ENCODE measurements at places on chromosomes 7 and 10.
A peak's percentile ranks its signal among the peaks of the same experiment; 100 is the strongest.

DNA sequence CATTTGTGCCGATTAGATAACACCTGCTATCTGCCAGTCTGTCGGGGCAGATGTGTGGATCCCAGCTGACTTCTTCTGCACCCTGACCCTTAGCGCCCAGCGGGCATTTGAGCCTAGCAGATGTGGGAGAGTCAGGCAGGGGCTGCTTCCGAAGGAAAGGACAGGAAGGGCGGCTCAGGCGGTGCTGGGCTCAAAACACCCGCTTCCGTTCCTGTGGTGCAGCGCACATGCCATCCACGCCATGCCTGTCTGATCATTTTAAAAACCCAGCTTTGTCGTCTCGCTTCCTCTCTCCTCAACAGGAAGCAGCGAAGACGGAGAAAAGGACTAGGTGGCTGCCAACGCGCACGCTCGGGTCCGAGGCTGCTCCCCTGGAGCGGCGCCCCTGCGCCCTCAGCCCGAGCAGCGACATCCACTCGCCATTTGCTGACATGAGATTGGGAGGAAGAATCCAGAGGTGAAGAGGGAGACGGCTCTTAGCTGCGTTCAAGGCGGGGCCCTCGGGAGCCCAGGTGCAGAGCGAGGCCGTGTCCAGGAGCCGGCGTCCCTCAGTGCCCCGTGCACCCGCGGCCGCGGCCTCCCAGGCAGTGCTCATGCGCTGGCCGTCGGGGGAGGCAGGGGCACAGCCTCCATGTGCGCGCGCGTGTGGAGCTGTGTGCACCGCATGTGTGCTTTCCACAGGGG, 5.9 kb upstream of the BHLHA15 start:
- no peak for DNase-seq

DNA sequence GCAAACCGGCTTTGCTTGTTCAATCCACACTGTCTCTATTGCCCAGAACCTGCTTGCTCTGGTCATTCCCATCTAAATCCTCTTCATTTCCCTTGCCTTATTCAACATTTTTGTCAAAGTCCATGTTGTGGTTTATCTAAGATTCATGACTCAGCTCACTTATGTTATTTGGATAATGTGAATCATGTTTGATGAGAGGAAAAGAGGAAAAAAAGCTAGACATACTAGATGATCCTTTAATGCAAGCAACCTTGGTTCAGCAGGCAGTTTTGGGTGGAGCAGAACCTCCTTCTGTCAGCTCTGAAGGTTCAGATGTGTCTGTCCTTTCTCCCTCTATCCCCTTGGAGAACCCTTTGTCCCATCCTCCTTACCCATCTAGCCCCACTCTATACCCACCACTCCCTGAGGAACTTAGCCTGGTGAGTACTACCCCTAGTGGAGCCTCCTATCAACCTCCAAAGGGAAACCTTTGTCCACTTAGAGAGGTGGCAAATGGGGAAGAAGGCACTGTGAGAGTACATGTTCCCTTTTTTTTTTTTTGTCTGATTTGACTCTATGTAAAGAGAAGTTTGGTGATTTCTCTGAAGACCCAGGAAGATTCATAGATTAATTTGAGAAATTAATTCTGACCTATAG, 2.1 kb upstream of the SAMD9L start:
- peak; percentile 69 for DNase-seq

DNA sequence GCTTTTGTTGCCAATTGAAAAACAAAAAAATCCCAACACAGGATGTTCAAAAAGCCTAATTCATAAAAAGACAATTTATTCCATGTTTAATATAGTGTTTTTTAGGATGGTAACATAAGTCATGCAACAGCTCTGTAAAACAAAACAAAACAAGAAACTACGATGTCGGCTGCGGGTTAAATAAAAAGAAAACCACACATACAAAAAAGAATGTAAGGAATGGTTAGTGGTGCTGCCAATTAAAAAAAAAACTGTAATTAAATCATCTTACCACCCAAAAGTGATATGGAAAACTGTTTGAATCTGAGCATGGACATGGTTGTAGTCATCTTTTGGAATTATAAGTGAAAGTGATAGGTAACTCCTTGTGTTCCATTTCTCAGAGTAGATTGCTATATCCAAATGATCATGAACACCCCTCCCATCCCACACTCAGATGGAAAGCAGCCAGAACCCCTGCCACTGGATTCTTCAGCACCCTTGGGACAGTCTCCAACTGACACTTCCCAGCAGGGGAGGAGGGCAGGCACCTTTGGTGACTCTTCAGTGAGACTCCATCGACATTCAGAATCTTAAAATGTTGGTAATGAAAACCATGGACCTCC, 14.3 kb upstream of the DAGLB start:
- no peak for DNase-seq

DNA sequence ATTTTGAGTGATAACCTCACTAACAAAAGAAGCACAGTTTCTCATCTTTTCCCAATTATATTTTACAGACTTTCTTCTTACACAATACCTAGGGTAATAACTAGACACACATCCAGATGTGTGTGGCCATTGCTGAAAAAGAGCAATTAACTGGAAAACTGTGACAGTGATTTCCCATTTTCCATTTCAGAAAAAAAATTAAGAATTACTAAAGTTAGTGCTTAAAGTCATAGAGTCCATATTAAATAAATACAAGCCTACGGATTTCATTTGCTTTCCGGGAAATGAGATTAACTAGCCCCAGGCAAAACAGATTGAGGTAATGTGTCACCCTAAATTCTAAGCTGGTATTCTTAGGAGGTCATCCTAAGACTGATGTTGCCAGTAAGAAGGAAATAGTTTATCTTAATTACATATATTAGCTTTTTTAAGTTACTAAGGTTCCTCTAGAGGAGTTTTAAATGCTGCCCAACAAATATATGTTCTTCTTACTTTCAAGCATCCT, 10.2 kb upstream of the MACC1 start:
- no peak for DNase-seq

- no peak for DNase-seq
Measured at GRCh38 chr10:33715303-33715975, 381.0 kb upstream of the NRP1 start.

- DNase-seq: no peak
Measured at GRCh38 chr10:95761939-95762492, 6.1 kb downstream of the ENTPD1 start.

DNA sequence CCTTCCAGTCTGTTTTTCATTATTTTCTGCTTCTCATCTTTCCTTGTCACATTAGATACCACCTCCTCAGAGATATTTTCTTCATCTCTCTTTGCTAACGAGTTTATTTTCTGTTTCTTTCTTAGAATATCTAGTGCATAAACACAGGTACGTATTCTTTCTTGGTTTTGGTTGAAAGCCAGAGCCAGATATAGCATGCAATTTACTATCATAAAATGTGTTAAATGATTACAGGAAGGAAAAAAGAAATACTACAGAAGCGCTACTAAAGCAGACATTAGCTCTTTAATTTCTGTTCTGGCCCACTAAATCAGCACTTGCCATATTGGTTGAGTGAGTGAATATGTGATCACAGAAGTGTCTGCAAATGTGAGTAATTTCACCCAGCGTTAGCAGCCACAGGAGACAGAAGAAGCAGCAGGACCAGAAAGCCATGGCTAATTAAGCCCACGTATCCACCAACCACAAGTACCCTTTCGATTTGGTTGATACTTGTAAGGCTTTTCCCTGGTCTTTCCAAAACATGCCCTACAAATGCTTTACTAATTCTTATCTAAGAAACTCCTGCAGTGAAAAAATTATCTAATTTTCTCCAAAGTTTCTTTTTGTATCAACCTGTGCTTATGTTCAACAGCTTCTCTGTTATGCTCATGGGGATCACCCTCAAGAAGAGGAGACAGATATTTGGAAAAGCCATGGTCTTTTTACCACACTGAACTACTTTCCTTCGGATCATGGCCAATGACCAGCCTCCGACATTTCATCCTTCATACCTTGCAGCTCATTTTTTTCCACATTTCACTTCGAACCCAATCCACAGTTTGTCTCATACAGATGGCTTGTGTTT, 23.1 kb upstream of the MACC1 start:
- no peak for DNase-seq

- DNase-seq: no peak
Measured at GRCh38 chr10:11179516-11180105, 161.9 kb downstream of the CELF2 start.

- no peak for DNase-seq
Measured at GRCh38 chr7:148698007-148698396, 701 bp upstream of the CUL1 start.

GRCh38 chr7:2289111-2289586, 25.1 kb downstream of the SNX8 start:
- DNase-seq: no peak

GRCh38 chr10:95447685-95448084, 113.5 kb downstream of the SORBS1 start:
- peak; percentile 33 for DNase-seq

DNA sequence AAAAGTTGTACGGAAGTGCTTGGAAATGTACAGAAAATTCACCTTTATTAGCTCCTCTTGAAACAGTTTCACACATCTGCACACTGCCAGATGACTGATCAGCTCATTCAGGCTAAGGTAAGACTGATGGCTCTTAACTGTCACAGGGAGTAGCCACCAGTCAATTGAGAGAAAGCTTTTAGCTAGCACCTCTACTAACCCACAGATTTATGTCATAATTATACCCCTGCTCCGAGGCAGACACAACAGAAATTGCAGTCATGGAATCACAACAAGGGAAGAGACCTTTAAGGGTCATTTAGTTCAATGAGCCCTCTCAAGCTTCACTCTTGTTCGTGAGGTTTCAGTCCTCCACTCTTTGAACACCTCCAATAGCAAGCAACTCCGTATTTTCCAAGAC, 235.4 kb downstream of the TRIL start:
- no peak for DNase-seq

- DNase-seq: no peak
Measured at GRCh38 chr10:9339716-9340115, 1285.2 kb downstream of the GATA3 start.

DNA sequence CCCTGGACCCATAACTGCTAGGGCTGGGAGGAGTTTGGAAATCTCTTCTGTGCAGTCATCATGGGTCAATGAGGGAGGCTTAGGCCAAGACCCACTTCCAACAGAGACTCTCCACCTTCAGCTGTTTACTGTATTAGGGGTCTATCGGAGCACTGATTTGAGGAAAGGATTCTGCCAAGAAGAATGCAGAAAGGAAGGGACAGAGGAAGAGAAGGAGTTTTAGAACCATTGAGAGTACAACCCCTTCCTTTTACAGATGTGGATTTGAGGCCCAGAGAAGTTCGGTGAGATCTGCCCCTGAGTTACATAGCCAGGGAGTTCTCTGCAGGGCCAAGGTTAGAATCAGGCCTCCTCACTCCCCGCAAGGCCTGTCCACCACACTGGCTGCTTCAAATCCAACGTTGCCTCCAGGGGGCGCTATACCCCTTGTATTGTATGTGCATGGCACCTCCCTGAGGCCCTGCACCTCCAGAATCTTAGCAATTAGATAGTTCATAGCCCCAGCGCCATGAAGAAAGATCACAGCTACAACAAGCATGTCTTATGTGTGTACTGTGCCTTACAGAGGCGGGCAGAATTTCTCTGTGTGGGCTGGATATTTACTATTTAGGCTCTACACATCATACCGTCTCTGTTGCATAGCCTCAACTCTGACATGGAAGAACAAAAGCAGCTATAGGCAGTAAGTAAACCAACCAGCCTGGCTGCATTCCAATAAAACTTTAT, 246.8 kb downstream of the SKIDA1 start:
- peak; percentile 91 for DNase-seq

DNA sequence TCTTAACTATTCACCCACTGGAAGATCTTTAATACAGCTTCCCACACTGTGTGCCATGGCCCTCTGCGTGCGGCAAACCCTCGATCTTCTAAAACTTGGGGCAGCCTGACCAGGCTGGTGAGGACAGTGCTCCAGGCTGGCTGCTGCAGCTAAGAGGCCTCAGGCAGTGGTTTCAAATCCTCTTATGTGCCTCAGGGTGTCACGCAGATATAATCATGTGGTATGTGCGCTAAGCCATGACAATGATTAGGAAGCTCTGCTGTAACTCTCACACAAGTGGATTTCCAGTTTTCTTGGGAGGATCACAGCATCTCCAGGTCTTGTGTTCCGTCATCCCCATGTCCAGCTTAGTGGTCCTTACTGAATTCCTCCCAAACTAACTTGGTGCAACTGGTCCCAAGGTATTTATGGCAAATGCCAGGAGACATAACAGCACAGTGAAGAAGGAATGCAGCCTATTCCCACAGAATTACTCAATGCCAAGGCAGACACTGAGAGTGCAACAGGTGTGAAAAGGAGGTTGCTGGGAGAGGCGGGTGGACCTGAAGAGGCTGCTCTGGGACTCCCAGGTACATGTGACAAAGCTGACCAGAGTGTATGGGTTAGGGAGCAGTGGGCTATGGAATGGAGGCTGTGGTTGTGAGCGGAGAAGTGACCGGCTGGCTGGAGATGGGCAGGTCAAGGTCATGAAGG, 2.3 kb downstream of the HPS1 start:
- no peak for DNase-seq

DNA sequence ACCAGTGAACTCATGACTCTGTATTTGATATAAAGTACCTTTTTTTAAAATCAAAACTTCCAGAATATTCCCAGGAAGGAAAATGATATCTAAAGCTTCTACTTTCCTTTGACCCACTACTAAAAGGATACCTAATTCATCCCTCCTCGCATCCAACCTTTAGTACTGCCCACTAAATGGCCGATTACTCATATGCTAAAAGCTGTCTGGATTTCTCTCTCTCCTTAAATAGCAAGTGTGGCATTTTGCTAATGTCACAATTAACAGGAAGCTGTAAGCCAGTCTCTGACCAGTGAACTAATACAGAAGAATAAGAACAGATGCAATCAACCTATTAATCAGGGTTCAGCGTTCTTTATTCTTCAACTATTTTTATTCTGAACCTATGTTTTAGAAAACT, 59.0 kb downstream of the DNAJB9 start:
- no peak for DNase-seq

DNA sequence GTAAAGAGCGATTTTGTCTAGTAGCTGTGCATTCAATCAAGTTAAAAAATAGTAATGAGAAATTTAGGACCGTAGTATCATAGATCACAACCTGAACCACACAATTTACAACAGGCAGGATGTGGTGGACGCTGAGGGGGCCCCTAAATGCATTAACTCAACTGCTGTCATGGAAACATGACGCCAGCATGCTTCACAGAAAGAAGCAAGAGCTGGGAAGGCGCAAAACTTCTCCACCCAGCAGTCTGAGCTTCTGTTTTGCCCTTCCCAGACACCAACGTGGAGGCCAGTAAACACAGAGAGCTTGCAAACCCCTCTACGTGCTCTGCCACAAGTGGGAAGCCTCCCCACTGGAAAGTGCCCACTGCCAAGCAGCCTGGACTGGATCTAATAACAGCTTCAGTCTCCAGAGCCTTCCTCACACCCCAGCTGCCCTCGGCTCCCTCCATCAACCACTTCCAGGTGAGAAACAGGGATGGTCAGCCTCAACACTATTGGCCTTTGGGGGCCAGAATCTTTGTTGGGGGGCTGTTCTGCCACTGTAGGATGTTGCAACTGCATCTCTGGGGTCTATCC, 151.8 kb downstream of the SFMBT2 start:
- DNase-seq: no peak

GRCh38 chr10:65348637-65349036, 1577.2 kb upstream of the LRRTM3 start:
- no peak for DNase-seq

Data from iris pigment epithelial cell (primary cell).